ENCODE measurements at places on chromosomes 13 and 19.

- peak; percentile 46 for DNase-seq
These were observed at the start of gene GRAMD1A for GRCh38 chr19:34999498-35000337. Gene GRAMD1A, plus strand, starts transcription at chr19:35000323. Its CDS starts 156 bp downstream, at chr19:35000479.

DNA sequence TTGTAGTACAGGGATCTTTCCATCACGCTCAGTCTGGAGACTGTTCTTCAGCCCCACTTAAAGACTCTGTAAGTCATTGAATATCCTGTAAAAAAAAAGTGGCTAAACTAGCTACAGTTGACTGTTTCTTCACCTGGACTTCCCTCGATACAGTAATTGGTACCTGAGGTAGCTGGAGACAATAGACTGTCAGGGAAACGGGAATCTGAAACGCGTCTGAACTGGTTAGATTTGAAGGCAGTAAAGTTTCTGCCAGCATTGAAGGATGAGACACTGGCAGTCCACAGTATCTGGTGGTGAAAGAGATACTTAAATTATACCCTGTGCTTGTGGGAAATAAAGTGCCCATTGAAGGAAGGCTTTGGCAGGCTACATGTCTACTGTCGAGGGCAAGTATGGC is 550.5 kb downstream of the IRS2 start:
- no peak for DNase-seq

DNA sequence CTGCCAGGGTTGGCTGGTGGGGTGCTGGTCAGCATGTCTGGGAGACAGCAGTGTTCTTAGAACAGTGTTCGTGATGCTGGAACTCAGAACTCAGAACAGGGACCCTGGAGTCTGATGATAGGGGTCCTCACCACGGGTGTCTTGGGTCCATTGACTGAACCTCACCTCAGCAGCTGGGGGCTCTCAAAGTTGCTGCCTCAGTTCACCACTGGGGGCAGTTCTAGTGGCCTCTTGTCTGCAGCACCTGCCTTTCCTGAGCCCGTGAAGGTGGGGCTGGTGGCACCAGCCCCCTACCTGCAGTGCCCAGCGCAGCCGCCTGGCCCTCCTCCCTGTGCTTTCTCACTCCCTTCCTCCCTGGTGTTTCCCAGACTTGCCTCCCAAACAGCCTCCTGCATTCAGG is 28.5 kb downstream of the SAFB start:
- no peak for DNase-seq

DNA sequence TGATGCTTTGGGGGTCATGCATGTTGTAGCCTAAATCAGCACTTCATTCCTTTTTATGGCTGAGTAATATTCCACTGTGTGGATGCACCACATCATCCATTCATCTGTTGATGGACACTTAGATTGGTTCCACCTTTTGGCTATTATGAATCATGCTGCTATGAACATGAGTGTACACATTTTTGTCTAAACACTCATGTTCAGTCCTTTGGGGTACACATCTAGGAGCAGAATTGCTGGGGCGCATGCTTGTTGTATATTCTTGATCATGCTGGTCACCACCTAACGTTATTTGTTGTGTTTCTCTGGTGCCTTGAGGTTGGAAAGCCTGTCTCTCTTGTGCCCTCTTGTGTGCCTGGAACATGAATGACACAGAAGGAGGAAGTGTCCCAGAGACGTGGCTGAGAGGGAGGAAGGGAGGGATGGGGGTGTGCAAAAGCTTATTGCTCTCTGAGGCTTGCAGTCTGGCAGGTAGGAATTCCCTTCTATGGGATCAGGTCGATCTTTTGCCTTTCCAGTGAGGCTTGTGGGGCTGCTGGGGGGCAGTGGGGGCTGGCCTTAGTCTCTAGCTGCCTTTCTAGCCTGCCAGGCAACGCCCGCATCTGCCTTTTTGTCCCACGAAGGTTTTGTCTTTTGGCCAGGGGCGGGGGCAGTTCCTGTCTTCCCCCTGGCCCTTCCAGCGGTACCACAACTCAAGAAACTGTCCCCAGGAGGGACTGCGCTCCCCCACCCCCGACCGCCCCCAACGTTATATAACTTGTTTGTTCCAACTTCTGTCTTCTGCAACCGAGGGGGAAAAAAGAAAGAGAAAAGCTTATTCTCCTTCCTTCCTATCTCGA is 7.6 kb downstream of the KLHL26 start:
- no peak for DNase-seq

- no peak for DNase-seq
These were observed 27.7 kb upstream of the MBNL2 start for GRCh38 chr13:97194479-97194878.

GRCh38 chr19:6866741-6867151 is 20.6 kb upstream of the ADGRE1 start:
- no peak for DNase-seq

DNA sequence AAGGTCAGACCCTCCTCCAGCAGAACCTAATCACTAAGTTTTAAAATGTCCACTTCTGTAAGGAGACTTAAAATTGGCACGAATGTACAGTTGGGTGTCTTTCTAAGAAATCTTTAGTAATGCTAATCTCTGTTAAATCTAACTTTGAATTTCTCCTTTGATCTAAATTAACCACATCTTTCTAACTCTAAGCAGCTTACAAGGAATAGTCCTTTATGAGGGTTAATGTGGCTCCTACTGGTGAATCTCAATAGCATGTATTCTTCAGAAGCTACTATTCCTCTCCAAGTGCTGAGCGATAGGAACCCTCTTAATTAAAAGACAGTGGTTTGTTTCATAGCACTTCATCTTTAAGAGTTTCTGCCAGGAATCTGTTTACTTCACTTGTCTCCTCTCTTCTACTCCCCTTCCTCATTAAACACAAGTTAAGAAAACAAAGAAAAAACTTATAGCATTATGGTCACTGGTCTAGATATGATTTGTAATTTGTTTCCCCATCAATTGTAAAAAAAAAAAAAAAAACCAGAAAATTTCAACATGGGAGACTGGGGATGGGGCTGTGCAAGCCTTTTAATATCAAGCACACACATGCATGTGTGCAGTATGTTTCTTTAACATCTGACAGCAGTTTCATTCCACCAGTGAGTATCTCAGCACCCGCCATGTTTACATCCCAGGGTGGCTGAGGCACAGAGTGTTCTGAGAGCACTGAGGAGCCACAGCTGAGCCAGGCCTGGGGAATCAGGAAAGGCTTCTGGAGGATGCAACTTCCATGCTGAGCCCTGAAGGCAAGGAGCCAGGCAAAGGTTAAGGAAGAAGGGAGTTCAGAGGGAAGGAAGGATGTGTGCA is 57.7 kb downstream of the ATP7B start:
- no peak for DNase-seq

DNA sequence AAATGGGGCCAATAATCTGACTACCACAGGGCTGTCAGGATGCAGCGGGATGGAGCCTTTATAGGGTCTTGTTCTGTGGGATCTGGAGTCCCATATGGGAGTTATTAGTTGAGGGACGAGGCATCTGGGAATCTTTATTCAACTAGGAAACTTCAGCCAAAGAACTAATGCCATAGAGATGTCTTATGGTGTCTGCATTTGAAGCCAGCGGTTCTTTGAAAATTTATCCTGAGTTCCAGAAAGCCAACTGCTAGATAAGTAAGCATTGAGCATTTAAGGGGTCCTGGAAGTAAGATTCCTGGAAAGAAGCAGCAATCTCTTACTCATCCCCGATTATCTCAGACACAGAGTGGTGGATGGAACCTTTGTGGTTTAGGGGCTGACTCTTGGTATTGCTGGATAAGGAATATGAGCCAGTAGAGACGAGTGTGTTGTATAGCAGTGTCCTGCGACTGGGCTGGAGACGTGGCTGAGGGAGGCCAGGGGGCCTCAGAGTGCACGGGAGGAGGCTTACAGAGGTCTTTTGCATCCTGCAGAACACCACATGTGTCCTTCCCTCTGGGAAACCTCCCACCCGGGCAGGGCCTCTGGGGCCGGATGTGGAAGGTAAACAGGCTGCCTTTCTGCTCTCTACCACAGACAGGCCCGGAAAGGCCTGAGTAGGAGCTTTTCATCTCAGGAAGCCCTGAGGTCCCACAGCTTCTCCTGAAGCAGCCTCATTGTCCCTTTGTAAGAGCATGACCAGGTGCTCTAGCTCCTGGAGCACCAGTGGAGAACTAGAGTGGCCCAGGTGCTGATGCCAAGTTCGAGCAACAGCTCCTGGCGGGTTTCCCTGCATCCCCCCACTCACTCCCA is 28.8 kb downstream of the ACTN4 start:
- no peak for DNase-seq

- DNase-seq, result no peak
These were observed 1.7 kb upstream of the PTGER1 start for GRCh38 chr19:14476673-14477401.

GRCh38 chr13:99662678-99663077 is 161.4 kb downstream of the TM9SF2 start:
- no peak for DNase-seq

DNA sequence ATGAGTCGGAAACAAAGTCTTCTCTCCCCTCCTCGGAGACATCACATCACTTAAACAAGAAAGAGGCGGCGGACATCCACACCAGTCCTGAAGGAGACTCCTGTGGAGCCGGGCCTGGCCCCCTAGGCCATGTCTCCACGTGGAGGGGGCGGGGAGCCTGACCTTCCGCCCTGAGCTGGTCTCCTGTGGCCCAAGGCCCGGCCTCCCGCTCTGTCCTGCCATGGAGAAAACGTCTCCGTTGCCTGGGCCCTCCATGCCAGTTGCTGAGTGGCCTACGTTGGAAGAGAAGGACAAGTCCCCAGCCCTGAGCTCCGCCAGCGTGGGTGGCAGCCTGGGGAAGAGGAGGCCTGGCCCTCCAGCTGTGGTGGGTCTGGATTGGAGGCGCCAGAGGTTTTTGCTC is 5.5 kb upstream of the CACTIN start:
- DNase-seq, result no peak

DNA sequence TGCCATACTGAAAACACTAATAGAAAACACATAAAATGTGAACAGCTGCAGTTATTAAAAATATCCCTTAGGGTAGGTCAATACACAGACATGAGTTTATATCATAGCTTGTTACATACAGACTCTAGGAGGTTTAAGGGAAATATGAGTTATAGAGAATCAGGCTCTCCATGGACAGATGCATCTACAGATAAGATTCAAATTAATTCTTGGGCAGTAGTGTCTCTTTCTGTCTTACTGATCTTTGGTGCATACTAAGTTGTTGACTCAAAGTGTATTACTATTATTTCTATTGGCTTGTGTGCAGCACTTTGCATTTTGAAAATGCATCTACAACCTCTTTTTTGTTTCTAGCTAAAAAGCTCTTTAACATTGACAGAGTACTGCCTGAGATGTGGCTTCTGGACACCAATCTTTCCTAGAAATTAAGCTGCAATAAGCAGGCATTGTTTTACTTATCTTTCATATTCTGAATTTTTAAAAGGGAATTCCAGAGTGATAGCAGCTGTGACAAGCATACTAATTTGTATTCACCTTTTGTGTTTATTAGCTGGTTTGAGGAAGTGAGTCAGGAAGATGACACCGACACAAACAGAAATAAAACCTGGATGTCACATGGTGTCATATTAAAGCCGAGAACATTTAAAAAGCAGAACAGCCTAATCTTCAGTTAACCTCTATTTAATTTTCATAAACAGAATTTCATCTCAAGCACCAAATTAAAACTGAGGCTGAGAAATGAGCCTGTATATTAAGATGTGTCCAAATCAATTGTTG is 399.0 kb downstream of the PCDH9 start:
- no peak for DNase-seq

GRCh38 chr19:38028913-38029510 is 122.0 kb downstream of the SIPA1L3 start:
- no peak for DNase-seq

GRCh38 chr19:34692549-34692948 is 15.1 kb downstream of the ZNF302 start:
- DNase-seq, result no peak

DNA sequence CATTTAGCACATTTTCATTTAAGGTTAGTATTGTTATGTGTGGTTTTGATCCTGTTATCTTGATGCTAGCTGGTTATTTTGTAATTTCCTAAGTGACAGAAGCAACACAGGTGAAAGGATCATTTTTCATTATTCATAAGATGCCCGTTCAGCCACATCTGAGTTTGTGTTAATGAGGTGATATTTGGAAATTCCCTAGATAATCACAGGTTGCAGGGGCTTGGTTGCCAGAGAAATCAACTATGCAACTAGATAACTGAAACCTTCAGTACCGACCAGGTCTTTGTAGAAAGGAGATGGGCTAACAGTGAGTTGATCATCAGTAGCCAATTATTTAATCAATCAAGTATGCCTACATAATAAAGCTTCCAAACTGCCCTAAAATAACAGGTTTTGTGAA is 121.3 kb upstream of the UFM1 start:
- DNase-seq, result no peak

DNA sequence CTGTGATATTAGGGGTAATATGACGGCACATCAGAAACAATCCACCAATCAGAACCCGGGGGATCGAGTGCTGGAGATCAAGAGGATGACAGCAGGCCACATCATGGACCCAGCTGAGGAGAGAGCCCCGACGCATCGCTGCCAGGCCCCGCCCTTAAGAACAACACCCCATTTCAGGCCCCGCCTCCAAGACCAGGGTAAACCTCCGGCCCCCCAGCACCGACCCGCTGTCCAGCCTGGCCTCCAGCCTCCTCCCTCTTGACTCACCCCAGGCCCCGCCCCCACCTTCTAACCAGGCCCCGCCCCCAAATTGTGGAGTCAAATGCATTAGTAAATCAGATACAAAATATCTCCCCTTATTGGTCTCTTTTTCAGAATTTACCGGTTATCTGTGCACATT is 4.7 kb upstream of the ZNF611 start:
- DNase-seq, result no peak

DNA sequence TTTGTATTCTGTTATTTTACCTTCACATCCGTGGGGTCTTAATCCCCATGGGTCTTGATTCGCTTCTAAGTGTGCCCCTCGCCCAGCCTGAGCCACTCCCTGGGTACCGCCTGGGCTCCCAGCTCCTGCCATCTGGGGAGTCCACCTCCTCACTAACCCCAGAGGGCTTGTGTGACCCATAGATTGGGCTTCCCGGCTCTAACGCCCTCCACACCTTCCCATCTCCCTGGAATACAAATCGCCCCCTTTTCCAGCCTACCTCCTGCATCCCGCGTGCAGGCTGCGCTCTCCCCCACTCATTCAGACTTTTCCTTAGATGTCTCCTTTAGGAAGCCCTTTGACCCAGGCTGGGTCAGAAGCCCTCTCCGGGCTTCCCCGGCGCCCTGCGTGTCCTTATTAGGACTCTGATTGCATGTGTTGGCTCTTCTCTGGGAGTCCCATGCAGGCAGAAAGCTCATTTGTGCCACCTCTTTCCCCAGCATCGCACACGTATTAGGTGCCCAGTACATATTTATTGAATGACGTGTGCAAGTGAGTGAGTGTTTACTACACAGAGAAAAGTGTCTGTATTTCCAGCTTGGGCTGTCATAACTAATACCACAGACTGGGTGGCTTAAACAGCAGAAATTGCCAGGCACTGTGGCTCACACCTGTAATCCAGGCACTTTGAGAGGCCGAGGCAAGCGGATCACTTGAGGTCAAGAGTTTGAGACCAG is 757 bp downstream of the CCDC124 start:
- no peak for DNase-seq

GRCh38 chr19:6297202-6297601 is 17.4 kb upstream of the MLLT1 start:
- DNase-seq, result no peak
